ENCODE measurements at places on chromosomes 13 and 19.

DNA sequence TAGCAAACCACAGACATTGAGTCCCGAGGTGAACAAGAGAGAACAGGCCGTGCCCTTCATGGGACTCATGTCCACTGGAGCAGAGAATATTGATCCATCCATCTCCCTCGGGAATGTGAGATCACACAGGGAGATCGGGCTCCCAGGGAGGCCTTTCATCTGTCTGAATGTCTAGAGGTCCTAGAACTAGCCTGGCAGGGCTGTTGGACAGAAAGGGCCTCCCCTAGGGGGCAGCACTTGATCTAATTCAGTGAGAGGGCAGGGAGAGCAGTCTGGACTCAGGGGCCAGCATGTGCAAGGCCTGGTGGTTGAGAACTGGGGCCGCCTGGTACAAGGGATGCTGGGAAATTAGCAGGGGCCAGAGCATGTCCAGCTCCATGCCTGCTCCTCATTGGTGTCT lies 4.3 kb downstream of the RUVBL2 start:
- no peak for DNase-seq

GRCh38 chr19:2883686-2884439 lies 16.7 kb downstream of the ZNF556 start:
- no peak for DNase-seq

DNA sequence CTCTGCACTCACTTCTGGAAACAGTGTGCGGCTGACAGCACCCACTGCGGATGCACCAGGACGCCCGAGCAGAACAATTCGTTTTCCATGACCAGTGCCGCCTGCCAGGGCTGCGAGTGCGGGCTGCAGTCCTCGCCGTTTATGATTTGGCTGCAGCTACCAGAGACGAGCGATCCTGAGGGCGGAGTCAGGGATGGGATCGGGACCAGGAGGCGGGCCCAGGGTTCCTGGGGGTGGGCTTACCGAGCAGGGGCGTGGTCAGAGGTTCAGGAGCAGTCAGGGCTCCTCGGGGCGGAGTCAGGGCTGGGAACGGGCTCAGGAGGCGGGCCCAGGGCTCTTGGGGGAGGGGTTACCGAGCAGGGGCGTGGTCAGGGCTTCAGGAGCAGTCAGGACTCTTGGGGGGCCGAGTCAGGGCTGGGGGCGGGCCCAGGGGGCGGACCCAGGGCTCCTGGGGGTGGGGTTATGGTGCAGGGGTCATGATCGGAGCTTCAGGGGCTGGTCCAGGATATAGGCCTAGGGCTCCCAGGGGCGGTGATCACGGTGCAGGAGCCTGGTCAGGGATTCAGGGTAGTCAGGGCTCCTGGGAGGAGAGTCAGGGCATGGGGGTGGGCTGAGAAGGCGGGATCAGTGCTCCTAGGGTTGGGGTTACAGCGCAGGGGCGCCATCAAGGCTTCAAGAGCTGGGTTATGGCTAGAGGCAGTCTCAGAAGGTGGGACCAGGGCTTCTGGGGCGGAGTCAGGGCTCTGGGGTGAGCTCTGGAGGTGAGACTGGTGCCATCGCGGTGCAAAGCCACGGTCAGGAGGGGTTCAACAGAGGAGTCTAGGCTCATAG lies 1.7 kb downstream of the KLK4 start:
- DNase-seq: no peak

GRCh38 chr13:24007979-24008620 lies 110.8 kb upstream of the C1QTNF9B start:
- DNase-seq: no peak

DNA sequence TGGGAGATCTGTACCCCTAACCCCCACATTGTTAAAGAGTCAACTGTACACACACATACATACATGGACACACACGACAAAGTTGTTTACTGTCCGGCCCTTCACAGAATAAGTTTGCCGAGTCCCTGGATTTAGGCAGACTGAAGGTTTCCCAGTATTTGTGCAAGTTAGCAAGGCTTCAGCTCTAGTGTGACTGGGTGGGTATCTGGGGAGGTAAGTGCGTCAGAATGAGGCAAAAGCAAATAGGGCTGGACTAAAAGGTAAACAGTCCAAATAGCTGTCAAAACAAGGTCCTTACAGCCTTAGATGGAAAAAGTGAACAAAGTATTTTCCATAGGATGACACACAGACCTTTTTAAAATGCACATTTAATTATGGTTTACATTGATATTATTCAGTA lies 228.4 kb upstream of the UFM1 start:
- DNase-seq: no peak

GRCh38 chr19:5309438-5310204 lies 31.0 kb downstream of the PTPRS start:
- DNase-seq: no peak

GRCh38 chr19:8724276-8724675 lies 2.8 kb downstream of the OR2Z1 start:
- DNase-seq: no peak

- no peak for DNase-seq
Measured at GRCh38 chr13:106570299-106570852, 2.4 kb upstream of the ARGLU1 start.

Measured in NCI-H187 treated with DMSO at 0.1 percent for 48 hours (cell line).